ENCODE measurements at places on chromosomes 16 and 17.

- peak; percentile 95 for ATAC-seq
Measured at GRCh38 chr16:21300309-21301167, 22.4 kb upstream of the CRYM start.

DNA sequence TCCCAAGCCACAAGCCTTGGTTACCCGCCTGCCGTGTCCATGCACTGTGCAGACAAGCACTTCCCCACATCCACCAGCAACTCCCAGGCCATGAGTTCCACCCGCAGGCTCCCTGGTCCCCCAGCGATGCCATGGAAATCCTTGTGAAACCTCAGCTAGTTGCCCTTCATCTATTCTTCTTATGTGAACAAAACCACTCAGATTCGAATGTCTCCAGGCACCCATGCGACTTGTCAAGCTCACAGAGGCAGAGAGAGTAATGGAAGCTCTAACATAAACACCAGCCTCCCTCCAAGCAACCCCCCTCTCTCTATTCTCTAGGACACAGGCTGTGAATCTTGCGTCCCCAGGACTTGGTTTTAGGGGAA is 182.6 kb downstream of the C16orf95 start:
- no peak for ATAC-seq

DNA sequence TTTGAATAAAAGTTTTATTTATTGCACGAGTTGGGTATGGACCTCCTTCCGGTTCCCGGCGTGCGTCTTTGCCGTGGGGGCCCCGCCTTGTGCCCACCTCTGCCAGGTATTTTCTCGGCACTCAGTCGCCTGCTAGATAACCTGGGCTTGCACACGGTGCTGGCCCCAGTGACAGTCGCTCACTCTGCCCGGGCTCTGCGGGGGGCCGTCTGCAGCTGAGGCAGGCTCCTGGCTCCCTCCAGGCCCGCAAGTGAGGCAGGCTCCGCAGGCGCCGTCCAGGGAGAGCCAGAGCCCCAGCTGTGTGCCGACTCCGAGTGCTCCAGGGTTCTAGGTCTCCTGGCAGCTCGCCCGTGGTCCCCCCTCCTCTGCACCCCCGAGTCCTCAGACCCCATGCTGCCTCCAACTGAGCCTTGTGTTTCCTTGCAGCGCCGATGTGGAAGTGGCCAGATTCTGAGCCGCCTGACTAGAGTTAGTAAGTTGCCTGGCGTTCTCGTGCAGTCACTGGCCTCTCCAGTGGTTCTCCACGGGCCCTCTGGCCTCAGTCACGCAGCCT is 54.7 kb upstream of the PVALEF start:
- no peak for ATAC-seq

GRCh38 chr17:11485336-11486100 is 112.8 kb upstream of the DNAH9 start:
- no peak for ATAC-seq

GRCh38 chr16:27027971-27028370 is 38.8 kb upstream of the C16orf82 start:
- ATAC-seq = no peak
